EL (cell line): ENCODE measurements at places on chromosomes 7 and 10.

DNA sequence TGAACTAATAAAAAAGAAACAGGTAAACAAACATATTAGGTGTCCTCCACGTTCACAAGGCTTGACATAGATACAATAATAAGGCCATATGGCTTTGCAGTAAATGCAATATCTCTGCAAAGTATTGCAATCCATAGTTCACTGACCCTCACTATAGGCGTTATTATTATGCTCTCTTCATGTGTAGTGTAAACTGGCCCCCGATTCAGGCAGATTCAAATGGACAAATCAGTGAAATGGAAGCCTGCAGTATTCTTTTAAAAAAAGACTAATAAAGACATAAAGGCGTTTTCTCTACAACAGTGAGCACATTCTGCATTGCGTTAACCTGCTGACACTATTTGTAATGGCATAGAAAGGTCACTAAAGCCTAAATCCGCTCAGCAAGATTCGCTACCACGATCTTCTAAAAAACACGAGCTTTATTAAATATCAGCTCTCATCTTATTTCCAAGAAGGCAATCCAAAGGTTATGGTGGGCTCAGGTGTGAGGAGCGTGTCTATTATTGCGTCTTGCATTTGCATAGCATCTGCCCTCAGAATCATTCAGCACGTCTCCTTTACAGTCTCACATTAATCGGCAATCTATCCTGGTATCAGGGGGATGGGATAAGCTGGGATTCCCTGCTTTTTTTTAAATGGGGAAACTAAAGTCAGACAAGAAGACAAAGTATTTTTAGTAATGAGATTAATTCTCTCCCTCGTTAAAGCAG is 36.2 kb downstream of the FRMD4A start:
- no peak for DNase-seq

DNA sequence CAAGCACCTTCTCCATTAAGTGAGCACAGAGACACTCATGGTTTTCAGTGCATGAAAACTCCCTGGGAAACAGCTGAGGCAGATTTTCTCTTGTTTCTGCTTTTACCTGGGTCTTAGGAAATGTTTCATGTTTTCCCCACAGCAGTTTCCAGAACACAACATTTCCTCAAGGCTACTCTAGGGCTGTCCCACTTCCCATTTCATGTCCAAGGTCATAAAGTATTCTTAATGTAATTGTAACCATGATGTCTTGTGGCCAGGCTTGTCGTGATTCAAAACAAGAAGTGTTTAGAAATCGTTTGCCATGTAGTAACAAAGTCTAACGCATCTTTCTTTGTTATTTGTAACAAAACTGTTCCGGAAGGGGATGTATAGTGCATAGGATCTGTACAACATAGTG is 83.8 kb upstream of the NRP1 start:
- DNase-seq: no peak

DNA sequence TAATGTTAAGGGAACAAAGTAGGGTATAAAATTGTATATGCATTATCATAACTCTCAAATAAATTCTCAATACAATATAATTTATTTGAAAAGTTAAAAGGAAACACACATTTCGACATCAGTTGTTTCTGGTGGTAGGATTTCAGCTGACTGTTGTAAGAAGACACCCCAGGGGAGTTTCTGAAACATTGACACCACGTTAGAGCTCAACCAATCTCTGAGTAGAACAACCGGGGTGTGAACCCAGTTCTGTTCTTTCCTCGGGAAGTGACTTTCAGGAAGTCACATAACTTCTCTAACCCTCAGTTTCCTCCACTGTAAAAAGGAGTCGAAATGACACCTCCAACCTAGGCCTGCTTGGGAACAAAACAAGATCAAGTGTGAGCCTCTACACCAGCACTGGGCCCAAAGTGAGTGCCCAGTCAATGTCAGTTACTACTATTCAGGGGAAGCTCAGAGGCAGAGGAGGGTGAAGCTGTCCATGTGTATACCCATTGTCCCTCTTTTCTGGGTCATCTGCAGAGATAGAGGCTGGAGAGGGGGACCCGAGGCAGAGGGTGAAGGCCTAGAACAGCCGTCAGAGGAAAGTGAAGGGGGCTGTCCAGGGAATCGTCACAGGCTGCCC is 67.1 kb downstream of the AOAH start:
- DNase-seq: no peak

DNA sequence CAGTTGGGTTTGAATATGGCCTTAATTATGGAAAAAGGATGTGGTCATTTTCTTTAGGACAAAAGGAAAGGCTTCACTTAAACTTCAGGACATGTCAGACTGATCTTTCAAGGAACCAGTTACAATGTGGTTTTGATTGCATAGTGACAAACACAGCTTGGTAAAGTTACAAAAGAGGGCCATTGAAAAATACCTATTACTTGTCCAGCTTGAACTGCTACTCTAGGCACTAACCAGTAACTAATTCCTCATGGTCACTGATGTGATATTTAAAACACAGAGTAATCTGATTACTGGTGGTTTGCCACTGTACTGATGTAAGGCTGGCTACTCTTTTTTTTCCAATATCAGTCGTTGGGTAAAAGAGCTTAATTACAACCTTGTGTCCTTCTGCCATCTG is 22.6 kb downstream of the TES start:
- no peak for DNase-seq

DNA sequence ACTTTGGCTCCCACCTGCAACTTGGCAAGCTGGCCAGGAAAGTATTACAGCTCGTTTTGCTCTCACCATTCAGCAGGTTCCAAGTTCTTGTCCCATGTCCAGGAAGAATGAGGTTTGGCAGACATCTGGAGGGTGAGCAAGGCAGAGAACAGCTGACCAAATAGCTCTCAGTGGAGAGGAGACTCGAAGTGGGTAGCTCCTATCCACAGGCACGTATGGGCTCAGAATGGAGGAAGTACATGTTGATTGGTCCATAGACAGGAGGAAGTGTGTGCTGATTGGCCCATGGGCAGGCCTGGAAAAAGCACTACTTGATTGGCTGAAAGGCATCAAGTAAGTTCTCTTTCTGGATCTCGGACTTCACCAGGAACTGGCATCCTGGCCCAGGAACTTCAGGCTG is 3.0 kb upstream of the NCAPG2 start:
- no peak for DNase-seq

- DNase-seq: peak; percentile 20
These were observed 574 bp downstream of the MARCHF5 start for GRCh38 chr10:92291616-92291865.
